ENCODE measurements at places on chromosomes 1 and 21.
A peak's percentile ranks its signal among the peaks of the same experiment; 100 is the strongest.

DNA sequence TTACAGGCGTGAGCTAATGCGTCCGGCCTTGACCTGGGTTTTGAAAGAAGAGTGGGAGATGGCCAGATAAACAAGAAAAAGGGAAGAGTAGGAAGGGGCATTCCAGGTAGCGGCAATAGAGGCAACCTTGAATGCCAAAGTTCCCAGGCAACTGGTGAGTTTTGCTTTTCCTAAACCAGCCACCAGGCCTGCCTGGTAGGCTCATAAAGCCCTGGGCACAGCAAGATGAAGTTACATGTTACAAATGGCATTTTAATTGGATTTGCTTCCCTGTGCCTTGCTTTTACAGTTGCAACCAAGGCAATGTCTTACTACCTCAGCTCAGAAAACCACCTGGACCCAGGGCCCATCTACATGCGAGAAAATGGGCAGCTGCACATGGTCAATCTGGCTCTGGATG, 5.5 kb downstream of the LRRC42 start:
- DNase-seq, result no peak

GRCh38 chr1:27346357-27346756, 4.5 kb downstream of the SYTL1 start:
- DNase-seq, result no peak

DNA sequence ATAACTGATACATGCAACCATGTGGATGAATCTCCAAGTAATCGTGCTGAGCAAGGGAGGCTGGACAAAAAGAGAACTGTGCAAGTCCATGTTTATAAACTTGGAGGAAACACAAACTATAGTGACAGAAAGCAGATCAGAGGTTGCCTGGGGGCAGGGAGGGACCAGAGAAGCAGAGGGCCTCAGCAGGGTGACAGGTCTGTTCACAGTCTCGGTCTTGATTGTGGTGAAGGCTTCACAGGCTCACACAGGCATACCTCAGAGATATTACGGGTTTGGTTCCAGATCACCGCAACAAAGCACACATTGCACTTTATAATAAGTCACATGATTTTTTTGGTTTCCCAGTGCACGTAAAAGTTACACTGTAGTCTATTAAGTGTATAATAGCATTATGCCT, 28.5 kb downstream of the ACOT7 start:
- DNase-seq, result peak; percentile 58

DNA sequence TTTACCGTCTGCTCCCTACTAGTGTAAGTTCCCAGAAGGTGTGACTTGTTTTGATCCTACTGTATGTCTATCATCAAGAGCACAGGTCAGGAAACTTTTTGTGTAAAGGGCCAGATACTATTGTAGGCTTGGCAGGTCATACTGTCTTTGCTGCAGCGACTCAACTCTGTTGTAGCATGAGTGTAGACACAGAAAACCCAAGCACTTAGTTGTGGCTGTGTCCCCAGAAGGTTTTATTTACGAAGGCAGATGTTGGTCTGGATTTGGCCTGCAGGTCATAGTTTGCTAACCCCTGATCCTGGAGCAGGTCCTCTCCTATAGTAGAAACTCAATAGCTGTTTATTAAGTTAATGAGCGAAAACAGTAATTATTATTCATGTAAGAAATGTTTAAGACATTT, 365.9 kb upstream of the B3GALT2 start:
- DNase-seq, result no peak

- DNase-seq, result no peak
These were observed 2.6 kb downstream of the MKNK1 start for GRCh38 chr1:46601257-46602007.

GRCh38 chr1:235852887-235853286, 13.8 kb downstream of the LYST start:
- DNase-seq, result no peak

DNA sequence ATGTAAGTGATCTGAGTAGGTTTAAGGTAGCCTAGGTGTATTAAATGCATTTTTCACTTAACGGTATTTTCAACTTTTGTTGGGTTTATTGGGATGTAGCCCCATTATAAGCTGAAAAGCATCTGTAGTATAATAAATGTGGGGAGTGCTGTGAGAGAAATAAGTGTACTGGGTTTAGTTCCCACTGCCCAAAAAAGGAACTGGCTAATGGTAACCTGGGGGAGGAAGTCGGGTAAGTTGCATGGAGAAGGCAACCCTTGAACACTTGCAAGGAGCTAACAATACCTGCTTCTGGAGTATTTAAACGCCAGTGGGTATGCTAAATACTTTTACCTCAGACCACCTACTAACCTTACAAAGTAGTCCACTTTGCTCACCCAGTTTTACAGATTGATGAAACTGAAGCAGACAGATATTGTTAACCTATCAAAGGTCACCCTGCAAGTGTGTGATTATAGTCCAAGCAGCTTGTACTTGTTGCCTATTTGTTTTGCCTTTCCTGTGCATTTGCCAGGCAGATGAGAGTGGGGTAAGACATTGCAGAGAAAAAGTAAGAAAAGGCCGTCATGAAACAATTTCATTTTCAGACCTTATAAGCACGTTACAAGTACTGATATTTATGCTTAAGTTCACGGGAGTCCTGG, 7.6 kb upstream of the SHISA4 start:
- DNase-seq, result no peak

GRCh38 chr1:227378181-227378580, 59.9 kb upstream of the CDC42BPA start:
- no peak for DNase-seq

- no peak for DNase-seq
These were observed 57.1 kb upstream of the ADAM30 start for GRCh38 chr1:119953266-119953998.

Data from CD4-positive, alpha-beta T cell treated with Interleukin-12 subunit alpha and Interleukin-12 subunit beta, for 1 hour (primary cell).